Activated CD4-positive, alpha-beta T cell treated with anti-CD3 and anti-CD28 coated beads for 36 hours (primary cell): ENCODE measurements at places on chromosomes 2 and 18.

DNA sequence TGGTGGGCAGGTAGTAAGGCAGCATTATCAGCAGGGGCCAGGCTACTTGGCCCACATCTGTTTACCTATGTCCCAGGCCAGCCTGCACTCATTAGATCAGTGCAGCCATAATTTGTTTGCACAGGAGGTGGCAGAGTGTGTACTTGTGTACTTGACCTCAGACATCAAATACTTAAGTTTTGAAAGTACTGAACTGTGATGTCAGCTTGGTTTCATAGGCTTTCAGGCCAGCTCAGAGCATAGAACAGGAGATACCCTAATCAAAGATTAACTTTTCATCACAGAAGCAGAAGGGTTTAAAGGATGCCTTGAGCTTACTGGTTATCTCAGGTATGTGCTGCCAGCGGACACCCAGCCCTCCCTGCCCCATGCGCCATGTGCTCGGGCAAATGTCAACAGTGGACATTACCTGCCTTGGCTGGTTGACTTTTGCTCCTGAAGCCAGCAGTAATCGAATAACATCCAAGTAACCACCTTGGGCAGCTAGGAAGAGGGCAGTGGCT lies 33.2 kb downstream of the ANKRD29 start:
- DNase-seq, result no peak

DNA sequence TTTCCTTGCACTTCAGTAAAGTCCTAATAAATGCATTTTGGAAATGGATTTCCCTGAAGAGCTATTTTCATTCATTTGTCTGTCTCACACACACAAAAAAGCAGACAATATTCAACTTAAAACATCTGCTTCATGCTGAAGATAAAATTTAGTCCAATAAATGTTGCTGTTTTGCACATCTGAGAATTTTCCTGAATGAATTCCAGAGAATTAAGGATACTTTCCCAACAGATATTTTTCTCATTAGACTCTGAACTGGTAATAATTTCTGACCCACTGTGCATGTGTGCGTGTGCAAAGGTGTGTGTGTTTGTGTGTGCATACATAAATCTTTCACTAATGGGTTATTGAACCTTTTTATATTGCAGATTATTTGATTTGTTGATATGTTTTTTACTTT lies 390.2 kb upstream of the TMEFF2 start:
- DNase-seq, result no peak

DNA sequence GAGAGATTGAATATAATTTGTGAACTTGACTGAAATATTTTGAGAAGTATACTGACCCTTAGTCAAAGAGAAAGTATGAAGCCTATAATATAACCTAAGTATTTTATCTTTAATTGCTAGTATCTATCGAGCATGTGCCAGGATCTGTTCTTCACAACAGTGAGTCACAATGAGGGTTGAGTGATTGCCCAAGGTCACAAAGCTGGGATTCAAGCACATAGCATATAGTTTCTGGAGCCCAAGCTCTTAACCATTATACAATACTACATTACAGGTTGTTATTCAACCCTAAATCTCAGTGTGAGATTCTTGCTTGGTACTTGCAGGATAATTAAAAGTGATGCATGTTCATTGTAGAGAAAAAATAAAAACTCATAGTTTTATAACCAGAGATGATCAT lies 97.2 kb downstream of the RAB3GAP1 start:
- no peak for DNase-seq

DNA sequence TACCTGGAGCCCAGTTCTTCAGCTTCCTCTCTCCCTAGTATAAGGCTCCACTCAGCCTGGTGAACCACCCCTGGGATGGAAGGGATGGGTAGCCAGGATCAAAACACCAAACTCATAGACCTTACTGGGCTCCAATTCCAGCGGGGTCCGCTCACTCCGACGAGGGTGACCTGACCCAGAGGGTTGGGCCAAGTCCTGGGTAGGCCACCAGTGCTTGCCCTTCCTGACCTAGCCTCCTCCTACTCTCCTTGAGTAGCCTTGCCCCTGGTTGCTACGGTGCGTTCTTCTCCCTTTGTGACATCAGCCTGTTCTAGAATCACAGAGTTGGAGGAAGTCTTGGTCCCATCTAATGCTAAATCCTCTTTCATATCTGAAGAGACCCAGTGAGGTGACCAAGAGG lies 537 bp upstream of the STAT4 start:
- DNase-seq, result peak; percentile 34

GRCh38 chr2:132949108-132949507 lies 279.1 kb upstream of the LYPD1 start:
- DNase-seq, result no peak
